ENCODE measurements at places on chromosomes 3 and 15. TPM values are rescaled to one million over a fixed set of nuclear protein-coding genes. Genes with fewer than 3 reads are reported as not detected.

DNA sequence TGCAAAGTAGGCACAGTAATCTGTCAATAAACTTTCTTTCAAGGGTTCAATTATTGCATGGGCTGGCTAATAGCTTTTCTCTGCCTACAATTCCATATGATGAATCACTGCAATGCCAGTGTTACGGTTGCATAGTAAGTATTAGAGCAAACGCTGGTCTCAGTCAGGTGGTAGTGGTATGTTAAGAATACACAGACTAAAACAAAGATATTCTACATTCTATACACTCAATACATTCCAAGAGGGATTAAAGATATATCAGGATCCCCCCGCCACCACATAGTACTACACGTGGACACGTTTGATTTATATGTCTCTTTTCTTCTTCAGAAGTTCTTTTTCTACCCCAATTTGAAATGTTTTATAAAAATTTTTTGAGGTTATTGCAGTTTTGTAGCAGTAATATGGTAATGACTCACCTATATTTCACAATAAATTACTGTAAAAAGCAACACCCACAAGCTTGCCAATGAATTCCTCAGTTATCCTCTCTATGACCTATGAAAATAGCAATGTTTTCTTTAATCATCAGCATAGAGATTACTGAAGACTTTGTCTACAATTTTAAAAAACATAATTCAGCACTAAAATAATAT lies 68.2 kb downstream of the CD200R1L start:
- DNase-seq: no peak

- DNase-seq: no peak
Measured at GRCh38 chr15:101530224-101530958, 40.9 kb upstream of the PCSK6 start.

GRCh38 chr15:68213991-68214837 lies 9.1 kb upstream of the CALML4 start:
- peak; percentile 17 for DNase-seq

GRCh38 chr15:53911431-53911830 lies 66.8 kb upstream of the UNC13C start:
- DNase-seq: no peak

Gene SLC15A2
- total RNA-seq: 2.3 TPM
